ENCODE measurements at places on chromosomes 3 and 15.

- no peak for DNase-seq
Measured at GRCh38 chr3:121517953-121518655, 27.7 kb downstream of the POLQ start.

GRCh38 chr15:84929795-84930603 is 45.5 kb downstream of the SLC28A1 start:
- no peak for DNase-seq

- no peak for DNase-seq
Measured at GRCh38 chr3:7760718-7761117, 740.9 kb upstream of the LMCD1 start.

GRCh38 chr3:37071921-37072320 is 78.6 kb downstream of the MLH1 start:
- DNase-seq = no peak

- no peak for DNase-seq
Measured at GRCh38 chr3:128992926-128993460, 883 bp downstream of the CFAP92 start.

- DNase-seq = no peak
Measured at GRCh38 chr3:30292192-30292893, 314.1 kb upstream of the TGFBR2 start.

DNA sequence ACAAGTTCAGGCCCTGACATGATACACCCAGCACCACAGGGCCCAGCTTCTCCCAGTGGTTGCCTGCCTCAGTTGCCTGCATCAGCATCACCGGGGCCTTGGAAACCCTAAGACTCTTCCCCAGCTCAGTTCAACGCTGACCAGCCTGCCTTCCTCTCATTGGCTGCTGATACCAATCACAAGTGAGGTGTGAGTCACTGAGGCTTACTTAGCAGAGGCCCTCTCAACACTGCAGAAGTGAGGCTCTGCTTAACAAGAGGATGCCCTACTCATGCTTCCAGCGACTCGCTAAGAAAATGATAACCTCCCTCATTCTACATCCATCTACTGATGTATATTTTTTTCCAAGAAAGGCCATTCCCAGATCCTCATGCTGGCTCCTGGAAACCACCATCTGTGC is 151.9 kb downstream of the ADAMTS17 start:
- DNase-seq = no peak
